ENCODE measurements at places on chromosomes 7 and 10.

- peak; percentile 50 for DNase-seq
Observed at GRCh38 chr7:151448261-151449252, 8.6 kb upstream of the CRYGN start.

- no peak for DNase-seq
Observed at GRCh38 chr10:585502-585901, 104.0 kb downstream of the DIP2C start.

DNA sequence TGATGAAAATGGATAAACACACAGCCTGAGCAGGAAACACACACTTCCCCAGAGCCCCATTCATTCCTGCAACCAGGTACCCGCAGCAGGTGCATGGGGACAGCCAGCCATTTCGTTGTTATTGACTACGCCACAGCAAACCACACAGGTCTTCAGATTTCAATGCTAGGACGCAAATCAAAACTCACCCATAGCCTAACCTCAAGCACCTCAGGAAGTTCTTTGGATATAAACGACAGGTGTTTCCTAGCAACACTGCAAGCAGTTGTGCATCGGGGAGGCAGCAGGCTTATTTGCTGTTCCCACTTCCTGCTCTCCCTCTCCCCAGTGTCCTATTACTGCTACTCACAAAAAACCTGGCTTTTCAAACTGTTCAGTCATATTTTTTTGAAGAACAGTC, 176.5 kb upstream of the FRMD4A start:
- DNase-seq = no peak

DNA sequence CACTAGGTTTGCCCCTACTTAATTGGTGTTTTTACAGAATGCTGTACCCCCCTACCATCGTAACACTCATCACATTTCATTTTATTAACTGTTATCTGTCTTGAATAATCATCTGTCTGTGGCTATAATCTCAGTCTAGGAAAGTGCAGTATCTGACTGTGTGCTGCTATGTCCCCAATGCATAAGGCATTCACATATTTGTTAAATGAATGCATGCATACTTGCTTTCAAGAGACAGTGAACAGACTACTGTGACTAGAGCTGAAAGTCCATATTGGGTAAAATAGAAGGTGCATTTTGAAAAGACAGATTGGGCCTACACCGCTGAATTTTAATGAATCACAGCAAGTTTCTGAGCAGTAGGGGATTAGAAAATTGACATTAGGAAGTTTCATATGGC, 112.3 kb downstream of the ARHGAP12 start:
- no peak for DNase-seq

GRCh38 chr10:27743012-27743876, 2.4 kb downstream of the MKX start:
- DNase-seq = no peak

DNA sequence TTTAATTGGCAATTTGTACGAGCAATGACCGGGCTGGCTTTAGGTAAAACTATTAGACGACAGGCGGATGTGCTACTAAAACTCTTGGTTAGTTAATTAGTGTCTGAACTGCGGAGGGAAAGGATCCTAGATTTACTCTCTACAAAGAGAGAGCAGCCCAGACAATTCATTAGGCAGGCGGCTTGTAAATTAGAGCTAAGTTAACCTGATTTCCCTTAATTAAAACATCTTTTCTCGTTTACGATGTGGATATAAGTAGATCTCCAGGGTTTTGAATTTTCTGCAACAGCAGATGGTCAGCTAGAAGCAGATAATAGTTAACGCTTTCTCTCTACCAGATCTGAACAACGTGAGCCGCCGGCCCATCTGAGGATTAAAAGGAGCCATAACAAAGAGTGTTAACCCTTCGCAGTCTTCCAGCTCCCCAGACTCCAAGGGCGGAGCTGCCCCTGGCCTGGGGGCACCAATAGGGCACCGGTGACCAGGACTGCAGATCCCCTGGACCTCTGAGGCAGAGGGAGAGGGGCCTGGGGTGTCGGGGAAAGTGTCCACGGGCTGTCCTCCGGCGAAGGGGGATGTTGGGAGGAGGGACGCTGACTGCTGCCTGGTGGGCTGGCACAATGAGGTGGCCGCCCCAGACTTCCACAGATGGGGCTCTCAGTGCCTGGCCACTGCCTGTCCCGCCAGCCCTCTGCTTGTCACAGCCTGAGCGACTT, 6.3 kb upstream of the UNCX start:
- DNase-seq = no peak

DNA sequence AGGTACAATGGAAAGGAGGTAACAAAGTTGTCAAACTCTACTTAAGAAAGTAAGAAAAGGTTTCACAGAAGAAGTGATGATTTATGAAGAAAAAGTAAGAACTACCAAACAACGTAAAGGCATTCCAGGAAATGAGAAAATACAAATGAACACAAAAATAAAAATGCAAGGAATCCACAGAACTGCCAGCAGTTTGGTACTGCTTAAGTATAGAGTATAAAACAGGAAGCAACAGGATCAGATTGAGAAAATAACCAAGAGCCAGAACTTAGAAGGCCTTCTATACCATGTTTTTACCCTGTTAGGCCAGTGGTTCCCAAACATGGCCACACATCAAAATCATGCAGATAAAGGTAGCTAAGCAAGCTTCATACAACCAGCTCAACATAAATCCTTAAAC, 9.2 kb downstream of the NDUFA5 start:
- DNase-seq = no peak

- DNase-seq = no peak
Observed at GRCh38 chr10:31697271-31698180, 231.1 kb downstream of the ARHGAP12 start.

DNA sequence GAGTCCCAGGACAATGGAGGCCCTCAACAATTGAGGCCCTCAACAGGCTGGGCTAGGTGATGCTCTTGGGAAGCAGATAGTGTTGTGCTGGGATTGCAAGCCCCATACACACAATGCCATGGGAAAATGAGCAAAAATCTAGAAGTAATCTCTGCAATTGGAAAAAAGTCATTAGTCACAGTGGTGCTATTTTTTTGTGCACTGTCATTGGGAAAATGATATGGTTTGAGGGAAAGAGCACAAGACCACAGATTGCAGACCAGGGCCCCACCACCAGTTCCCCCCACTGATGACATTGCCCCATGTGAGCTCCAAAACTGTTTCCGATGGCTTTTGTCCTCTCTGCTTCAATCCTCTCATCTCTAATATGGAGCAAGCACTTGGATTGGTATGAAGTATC, 1.9 kb downstream of the KCTD7 start:
- DNase-seq = no peak
